Kidney (tissue), 22 donors: ENCODE measurements at places on chromosomes 3 and 15.

- DNase-seq = no peak
Measured at GRCh38 chr3:125163739-125164601, 48.6 kb downstream of the SLC12A8 start.

- DNase-seq = no peak
Measured at GRCh38 chr3:5205165-5205941, 17.8 kb downstream of the EDEM1 start.

GRCh38 chr3:104604326-104605010, 762.2 kb upstream of the ALCAM start:
- no peak for DNase-seq

DNA sequence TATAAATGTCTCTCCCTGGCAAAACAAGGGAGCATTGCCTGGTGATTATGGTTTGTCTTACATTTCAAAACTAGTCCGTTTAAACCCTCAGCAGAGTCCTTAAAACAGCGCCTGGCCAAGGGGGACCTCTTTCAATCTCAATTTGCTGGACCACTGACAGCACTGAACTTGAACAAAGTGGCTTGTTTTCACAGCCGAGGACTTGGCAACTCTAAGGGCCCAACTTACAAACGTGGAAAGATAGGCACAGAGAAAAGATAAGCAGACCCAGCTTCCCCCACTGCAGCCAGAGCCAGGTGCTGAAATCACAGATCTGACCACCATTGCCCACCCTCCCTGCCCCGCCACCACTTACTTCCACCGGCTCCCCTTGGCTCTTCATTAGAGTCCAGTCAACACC, 336.4 kb upstream of the ICE2 start:
- no peak for DNase-seq

- DNase-seq = no peak
Measured at GRCh38 chr15:38091078-38091645, 156.7 kb downstream of the TMCO5A start.
